ENCODE measurements at places on chromosomes 11 and 22. TPM values are rescaled to one million over a fixed set of nuclear protein-coding genes. Genes with fewer than 3 reads are reported as not detected.

DNA sequence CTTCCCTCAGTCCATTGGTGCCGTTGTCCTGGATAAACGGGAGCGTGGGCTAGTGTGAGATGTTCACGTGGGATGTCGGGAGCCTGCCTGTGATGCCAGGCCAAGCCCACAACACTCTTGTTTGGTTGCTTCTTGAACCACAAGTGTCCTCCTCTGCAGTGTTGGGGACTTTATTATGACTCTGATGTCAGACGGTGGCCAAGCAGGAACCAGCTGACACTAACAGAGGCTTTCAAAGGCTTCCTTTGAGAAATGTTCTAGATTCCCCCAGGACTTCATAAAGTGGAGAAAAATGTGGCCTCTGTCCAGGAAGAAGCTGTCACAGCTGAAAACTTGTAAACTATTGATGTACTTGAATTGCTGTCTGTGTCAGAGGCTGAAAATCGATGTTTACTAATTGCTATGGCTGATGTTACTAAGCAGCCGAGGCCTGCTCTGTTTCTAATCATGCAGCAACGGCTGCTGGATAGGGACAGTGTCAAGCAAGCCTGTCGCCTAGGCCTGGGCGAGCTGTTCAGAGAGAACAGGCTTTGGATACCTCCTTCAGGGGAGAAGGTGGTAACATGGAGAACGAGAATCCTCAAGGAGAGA is 131.7 kb downstream of the TBC1D22A start:
- peaks cover 13% of the 10 kb centered on the region for H3K36me3 ChIP-seq
- H3K27ac ChIP-seq = no peak overlapping the region
- peaks cover 3% of the 10 kb centered on the region for H3K4me1 ChIP-seq

GRCh38 chr22:19061471-19062138 is 60.6 kb downstream of the DGCR2 start:
- H3K36me3 ChIP-seq = peaks cover 87% of the 10 kb centered on the region
- no peaks in the 10 kb centered on the region for H3K27me3 ChIP-seq
- peaks cover 17% of the 10 kb centered on the region for H3K4me1 ChIP-seq
- no peak overlapping the region for H3K4me3 ChIP-seq

GRCh38 chr22:39577900-39578299 is 7.3 kb downstream of the CACNA1I start:
- no peak for DNase-seq
- H3K27ac ChIP-seq = no peak overlapping the region
- H3K4me1 ChIP-seq = peaks cover 7% of the 10 kb centered on the region
- H3K36me3 ChIP-seq = no peaks in the 10 kb centered on the region
- no peak overlapping the region for H3K4me3 ChIP-seq
- peaks cover 10% of the 10 kb centered on the region for H3K27me3 ChIP-seq

- H3K36me3 ChIP-seq = peaks cover 29% of the 10 kb centered on the region
- peaks cover 88% of the 10 kb centered on the region for H3K4me1 ChIP-seq
- no peak overlapping the region for H3K4me3 ChIP-seq
- no peaks in the 10 kb centered on the region for H3K27me3 ChIP-seq
- no peak for DNase-seq
- peak overlapping the region; percentile 95 for H3K27ac ChIP-seq
Observed at GRCh38 chr11:64865286-64866172, 12.9 kb downstream of the EHD1 start.

H19 gene
- 12,786 TPM for polyA plus RNA-seq

LRRC32 gene
- polyA plus RNA-seq = 36.3 TPM

All from muscle of leg (tissue), 16 donors.